ENCODE measurements at places on chromosomes 12 and 14. TPM values are rescaled to one million over a fixed set of nuclear protein-coding genes. Genes with fewer than 3 reads are reported as not detected.

DNA sequence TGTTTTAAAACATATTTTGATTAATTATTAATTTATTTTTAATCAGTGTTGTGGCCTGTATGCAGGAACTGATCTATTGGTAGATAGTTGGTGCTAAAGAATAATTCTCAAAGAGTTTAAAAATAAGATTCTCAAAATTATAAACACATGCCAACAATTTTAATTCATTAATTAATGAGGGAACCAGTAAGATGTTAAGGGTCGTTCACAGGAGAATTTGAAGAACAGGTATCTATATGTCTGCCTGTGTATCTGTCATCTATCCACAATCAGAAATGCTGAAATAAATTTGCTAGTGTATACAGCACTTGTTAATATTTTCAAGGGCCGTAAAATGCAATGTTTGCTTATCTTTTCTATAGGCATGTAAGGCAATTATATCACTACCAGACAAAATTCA is 18.4 kb downstream of the DAAM1 start:
- DNase-seq, result no peak
- no peaks in the 10 kb centered on the region for H3K36me3 ChIP-seq
- no peaks in the 10 kb centered on the region for H3K4me1 ChIP-seq
- no peaks in the 10 kb centered on the region for H3K27me3 ChIP-seq
- H3K4me3 ChIP-seq, result no peak overlapping the region
- H3K27ac ChIP-seq, result no peak overlapping the region

Gene SLC5A8
- total RNA-seq, result not detected

DNA sequence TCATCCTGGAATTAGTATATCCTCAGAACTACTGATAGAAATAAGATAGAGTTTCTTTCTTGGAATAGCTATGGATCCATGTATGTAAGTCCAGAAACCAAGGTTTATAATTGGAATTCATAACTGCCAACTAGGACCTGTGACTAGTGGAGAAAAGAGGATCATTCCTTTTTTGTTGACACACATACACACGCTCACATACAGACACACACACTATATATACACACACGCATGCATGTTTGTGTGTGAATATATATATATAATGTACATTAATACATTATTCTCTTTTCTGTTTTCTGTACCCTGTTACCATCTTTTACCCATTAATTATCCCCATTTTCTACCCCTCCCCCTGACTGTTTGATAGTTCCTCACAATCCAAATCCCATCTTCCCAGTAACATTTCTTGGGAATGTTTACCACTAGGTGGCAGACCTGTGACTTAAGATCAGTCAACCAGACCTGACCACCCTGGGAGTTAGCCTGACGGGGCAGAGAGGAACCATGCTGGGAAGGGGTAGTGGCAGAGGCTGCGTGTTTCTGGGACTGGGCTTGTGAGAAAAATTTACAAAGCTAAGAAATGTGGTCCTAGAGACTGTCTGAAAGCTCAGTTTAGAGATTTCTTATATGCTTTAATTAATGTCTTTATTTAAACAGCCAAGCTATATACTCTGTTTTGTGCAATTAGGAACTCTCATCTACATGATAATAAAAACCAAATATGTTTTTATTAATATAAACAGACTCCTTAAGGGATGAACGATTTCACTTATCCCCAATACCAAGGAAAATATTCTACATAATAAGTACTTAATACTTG is 308.0 kb downstream of the PPFIA2 start:
- H3K27ac ChIP-seq, result no peak overlapping the region
- peak; percentile 40 for DNase-seq
- no peaks in the 10 kb centered on the region for H3K36me3 ChIP-seq
- H3K27me3 ChIP-seq, result no peaks in the 10 kb centered on the region
- no peaks in the 10 kb centered on the region for H3K4me1 ChIP-seq

- no peaks in the 10 kb centered on the region for H3K4me1 ChIP-seq
- H3K27ac ChIP-seq, result no peak overlapping the region
- H3K27me3 ChIP-seq, result no peaks in the 10 kb centered on the region
- DNase-seq, result no peak
Measured at GRCh38 chr14:44639781-44640385, 132.8 kb upstream of the FSCB start.

DNA sequence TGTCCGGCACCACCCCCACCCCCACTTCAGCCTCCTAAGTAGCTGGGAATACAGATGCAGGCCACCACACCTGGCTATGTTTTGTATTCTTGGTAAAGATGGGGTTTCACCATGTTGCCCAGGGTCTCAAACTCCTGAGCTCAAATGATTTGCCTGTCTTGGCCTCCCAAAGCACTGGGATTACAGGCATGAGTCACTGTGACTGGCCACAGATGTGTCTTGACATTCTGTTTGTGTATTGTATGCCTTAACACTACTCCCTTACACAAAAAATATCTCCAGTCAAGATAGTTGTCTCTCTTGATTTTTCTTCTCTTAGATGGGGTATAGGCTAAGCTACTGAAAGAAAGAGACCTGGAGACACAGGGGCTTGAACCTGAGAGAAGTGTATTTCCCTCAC is 17.6 kb downstream of the CLEC14A start:
- H3K4me1 ChIP-seq, result no peaks in the 10 kb centered on the region
- no peak overlapping the region for H3K27ac ChIP-seq
- H3K4me3 ChIP-seq, result no peak overlapping the region
- no peaks in the 10 kb centered on the region for H3K36me3 ChIP-seq
- no peak for DNase-seq
- H3K27me3 ChIP-seq, result peaks cover 10% of the 10 kb centered on the region

GRCh38 chr12:12315838-12316237 is 34.2 kb downstream of the MANSC1 start:
- no peaks in the 10 kb centered on the region for H3K36me3 ChIP-seq
- no peaks in the 10 kb centered on the region for H3K27me3 ChIP-seq
- no peak for DNase-seq
- peaks cover 16% of the 10 kb centered on the region for H3K4me1 ChIP-seq

DNA sequence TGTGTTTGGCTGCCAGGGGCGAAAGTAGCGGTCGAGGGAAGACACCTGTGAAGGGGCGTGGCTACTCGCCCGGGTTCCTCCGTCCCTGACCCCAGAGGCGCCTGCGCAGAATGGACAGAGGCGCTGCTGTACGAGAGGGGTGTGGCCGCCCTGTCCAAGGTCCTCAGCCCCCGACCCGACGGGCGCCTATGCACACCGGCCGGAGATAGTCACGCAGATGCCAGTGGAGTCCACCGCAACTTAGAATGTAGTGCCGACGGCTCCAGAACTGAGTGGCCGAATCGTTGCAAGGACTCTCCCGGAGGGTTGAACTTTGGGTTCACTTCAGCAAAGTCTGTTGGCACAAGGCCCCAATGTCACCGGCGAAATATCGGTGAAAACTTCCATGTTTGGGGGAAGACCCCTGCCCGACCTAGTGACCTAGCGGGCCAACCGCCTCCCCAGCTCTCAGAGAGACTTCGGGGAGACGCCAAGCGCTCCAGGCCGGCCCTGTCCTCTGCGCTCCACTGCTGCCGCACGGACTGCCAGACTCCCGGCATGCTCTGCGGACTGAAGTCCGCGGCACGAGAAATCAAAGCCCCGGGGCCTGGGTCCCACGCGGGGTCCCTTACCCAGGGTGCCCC is 541 bp upstream of the RNU6-7 start:
- no peaks in the 10 kb centered on the region for H3K36me3 ChIP-seq
- H3K27me3 ChIP-seq, result peaks cover 22% of the 10 kb centered on the region
- H3K27ac ChIP-seq, result peak overlapping the region; percentile 100
- DNase-seq, result peak; percentile 75
- peaks cover 28% of the 10 kb centered on the region for H3K4me1 ChIP-seq

Gene KRT72
- total RNA-seq, result not detected

Gene TPH2
- total RNA-seq, result 0.23 TPM

- no peak overlapping the region for H3K4me3 ChIP-seq
- H3K36me3 ChIP-seq, result no peaks in the 10 kb centered on the region
- H3K27me3 ChIP-seq, result no peaks in the 10 kb centered on the region
- no peak for DNase-seq
Measured at GRCh38 chr12:103868215-103868614, 27.2 kb upstream of the NT5DC3 start.

DNA sequence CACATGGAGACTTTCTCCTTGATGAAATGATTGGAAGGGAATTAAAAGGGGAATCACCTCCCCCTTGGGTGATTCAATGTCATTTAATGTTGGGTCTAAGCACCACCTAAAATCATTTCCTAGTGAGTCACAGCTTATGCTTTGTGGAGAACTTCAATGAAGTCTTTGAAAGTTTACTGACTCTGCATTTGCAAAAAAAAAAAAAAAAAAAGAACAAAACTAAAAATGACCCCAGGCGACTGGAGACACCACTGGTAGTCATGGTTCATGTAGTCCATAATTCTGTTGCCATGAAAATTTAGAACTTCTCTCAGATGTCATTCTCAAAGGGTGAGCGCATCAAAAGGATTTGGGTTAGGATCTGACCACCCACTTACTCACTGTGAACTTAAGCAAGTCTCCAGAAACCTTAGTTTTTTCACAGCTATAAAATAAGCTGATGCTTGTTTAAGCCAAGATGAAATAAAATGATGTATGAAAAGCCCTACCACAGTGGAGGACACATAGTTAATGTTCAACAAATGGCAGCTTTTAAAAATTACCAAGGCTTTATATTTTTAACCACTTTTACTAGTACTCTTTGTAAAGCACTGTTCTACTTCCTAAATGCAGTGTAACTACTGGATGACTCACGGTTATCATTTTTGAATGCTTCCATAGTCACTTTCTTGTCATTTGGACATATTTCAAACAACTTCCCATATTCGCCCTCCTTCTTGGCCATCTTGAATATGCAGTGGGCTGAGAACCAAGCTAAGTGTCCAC is 18.1 kb upstream of the KSR2 start:
- no peak overlapping the region for H3K4me3 ChIP-seq
- no peaks in the 10 kb centered on the region for H3K36me3 ChIP-seq
- DNase-seq, result no peak
- H3K4me1 ChIP-seq, result peaks cover 9% of the 10 kb centered on the region

DNA sequence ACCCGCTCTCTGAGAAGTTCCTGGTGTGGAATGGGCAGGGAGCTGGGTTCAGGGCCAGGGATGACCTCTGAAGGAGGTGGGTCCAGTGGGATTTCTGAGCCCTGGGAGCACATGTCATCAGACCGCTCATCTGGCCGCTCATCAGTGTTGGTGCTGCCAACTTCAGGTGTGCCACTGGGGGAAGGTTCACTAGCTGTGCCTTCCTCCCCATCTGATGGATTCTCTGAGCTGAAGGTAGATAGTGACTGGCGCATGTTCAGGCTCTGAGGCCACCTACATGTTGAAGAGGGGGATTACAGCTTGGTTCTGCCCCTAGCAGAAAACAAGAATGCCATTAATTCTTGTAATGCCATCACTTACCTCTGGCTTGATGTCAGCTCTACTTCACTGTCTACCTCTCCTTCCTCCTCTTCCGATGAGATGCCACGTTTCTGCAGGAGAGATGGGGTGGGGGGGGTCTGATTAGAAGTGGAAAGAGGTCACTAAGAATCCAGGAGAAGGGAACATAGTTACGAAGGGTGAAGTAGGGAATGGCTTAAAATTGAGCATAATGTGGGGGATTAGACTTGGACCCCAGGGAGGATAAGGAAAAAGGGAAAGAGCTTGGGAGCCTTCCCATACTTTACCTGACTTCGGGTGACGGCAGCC is 17.2 kb downstream of the MAP3K12 start:
- peaks cover 13% of the 10 kb centered on the region for H3K27me3 ChIP-seq
- H3K27ac ChIP-seq, result peak overlapping the region; percentile 52
- peaks cover 26% of the 10 kb centered on the region for H3K36me3 ChIP-seq
- peaks cover 23% of the 10 kb centered on the region for H3K4me1 ChIP-seq
- DNase-seq, result no peak

DNA sequence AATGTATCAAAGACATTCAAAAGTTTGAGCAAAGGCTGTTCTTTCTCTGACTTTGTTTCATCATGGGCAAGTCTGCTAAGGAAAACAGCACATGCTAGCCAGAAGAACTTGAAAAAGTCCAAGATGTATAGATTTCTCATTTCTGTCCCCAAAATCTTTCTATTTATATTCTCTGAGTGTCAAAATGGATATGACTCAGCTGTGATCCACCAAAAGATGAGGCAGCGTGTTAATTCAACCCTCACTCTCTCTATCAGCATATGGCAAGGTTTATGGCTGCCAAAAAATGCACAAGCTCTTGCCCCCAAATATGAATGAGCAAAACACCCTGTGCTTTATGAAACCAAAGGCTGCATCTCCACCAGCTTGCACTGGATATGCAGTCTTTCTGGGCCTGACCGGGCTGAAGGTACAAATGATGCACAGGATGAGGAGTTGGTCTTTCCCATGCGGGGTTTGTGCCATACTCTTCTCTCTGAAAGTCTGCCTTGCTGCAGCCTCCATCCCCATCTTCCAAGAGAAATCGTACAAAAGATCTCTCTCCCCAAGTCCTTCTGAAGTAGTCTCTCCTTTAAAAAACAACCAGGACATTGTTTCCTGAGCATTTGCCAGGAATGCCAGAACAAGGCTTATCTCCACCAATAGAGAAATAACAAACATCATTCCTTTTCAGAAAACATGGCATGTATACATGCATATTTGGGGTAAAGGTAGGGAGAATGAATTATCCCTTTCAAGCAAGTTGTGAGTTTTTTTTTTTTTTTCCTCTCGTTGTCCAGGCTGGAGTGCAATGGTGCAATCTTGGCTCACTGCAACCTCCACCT is 203.4 kb downstream of the TMX1 start:
- no peaks in the 10 kb centered on the region for H3K27me3 ChIP-seq
- H3K36me3 ChIP-seq, result no peaks in the 10 kb centered on the region
- H3K4me3 ChIP-seq, result no peak overlapping the region
- H3K27ac ChIP-seq, result no peak overlapping the region
- peaks cover 28% of the 10 kb centered on the region for H3K4me1 ChIP-seq

Gene DICER1
- 104 TPM for total RNA-seq

Gene CMA1
- total RNA-seq, result not detected

Gene TULP3
- total RNA-seq, result 28.8 TPM

All from neural crest cell (in vitro differentiated cells).